ENCODE measurements at places on chromosomes 12 and 14.

GRCh38 chr12:33825986-33826602, 196.2 kb upstream of the ALG10 start:
- DNase-seq, result no peak

DNA sequence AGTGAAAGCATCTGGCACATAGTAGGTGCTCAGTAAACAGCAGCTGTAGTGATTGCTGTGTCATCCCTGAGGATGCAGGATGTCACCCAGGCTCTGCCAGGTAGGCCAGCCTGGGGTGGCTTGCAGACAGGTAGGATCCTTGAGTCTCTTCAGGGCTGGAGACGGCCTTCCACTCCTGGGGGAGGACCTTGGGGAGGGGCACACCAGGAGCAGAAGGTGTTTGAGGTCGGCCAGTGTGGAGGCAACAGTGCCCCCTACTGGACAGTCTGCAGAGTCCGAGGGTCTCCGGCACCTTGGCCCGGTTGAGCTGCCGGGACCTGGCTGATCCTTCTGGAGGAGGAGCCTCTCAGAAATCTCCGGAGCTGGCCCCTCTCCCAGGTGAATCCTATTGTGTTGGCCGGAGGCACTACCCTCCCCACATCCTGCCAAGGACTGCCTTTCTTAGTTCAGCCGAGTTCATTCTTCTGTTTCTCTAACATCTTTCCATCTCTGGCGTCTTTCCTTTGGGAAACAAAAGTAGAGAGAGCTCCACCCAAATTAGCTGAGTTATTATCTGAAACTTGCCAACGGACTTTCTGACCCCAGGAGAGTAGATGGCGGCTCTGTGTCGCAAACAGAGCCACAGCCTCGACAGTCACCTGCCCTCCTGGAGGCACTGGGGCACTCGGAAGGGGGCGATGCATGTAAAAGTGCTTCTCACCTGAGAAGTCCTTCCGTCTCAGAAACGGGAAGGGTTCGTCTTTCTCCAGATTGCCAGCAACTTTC, 41.8 kb upstream of the CLMN start:
- peak; percentile 75 for DNase-seq

DNA sequence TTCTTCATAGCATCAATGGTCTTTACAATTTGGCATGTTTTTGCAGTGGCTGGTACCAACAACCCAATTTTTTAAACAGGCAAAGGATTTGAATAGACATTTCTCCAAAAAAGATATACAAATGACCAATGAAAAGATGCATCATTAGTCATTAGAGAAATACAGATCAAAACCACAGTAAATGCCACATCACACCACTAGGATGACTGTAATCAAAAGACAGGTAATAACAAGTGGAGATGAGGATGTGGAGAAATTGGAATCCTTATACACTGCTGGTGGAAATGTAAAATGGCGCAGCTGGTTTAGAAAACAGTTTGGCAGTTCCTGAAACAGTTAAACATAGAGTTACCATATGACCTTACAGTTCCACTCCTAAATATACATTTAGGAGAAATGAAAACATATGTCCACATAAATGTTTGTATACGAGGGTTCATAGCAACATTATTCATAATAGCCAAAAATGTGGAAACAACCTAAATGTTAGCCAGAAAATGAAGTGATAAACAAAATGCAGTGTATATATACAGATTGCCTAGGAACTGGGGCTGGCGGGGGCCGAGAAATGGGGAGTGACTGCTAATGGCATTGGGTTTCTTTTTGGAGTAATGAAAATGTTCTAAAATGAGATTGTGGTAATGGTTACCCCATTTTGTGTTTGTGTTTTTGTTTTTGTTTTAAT, 55.2 kb downstream of the TGFB3 start:
- DNase-seq, result no peak

- DNase-seq, result no peak
These were observed 169.3 kb upstream of the AMIGO2 start for GRCh38 chr12:47249082-47249481.

DNA sequence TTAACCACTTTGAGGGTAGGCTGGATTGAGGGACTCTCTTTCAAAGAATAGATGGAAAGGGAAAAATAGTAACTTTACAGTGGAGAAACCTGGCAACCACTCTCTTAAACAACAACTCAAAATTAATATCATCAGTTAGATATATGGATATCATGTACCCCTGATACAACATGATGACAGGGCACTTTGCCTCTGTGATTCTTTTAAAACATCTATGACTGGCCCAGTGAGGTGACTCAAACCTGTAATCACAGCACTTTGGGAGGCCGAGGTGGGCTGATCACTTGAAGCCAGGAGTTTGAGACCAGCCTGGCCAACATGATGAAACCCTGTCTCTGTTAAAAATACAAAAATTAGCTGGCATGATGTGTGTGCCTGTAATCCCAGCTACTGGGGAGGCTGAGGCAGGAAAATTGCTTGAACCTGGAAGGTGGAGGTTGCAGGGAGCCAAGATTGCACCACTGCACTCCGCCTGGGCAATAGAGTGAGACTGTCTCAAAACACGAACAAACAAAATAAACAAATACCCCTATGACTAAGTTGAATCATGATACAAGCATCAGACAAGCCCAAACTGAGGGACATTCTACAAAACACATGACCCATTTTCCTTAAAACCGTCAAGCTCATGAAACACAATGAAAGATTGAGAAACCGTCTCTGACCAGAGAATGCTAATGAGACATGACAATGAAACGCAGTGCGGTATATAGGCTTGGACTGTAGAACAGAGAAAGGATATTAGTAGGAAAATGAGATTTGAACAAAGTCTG, 26.4 kb upstream of the SLC7A8 start:
- no peak for DNase-seq

DNA sequence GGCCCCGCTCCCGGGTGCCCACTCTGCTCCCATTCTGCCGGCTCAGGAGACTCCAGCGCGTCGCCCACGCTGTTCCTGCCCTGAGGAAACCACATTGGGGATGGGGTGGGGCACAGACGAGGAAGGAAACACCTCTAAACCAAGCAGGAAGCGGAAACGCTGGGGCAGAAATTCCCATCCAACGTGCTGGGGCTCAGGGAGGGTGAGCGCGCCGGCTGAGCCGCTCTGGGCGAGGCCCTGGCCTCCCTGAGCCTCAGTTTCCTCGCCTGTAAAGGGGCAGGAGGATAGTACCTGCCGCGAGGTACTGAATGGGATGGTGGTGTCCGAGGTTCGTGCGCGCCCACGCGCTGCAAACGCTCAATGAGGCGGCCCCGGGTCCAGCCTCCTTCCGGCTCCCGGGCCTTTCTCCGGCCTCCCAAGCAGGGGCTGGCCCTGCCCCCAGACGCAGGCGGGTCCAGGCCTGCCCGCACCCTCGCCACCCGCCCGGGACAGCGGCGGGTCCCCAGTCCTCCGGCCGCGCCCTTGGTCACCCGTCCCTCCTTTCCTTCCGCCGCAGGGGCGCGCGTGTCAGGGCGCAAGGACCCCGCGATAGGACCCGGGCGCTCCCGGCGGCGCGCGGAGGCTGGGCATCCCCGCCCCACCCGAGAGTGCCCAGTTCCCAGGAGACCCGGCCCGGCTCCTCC, 673 bp downstream of the BEGAIN start:
- DNase-seq, result peak; percentile 68

- no peak for DNase-seq
These were observed 56.1 kb downstream of the DAAM1 start for GRCh38 chr14:59244581-59244980.

GRCh38 chr12:65015850-65016249, 105.3 kb downstream of the WIF1 start:
- DNase-seq, result no peak

DNA sequence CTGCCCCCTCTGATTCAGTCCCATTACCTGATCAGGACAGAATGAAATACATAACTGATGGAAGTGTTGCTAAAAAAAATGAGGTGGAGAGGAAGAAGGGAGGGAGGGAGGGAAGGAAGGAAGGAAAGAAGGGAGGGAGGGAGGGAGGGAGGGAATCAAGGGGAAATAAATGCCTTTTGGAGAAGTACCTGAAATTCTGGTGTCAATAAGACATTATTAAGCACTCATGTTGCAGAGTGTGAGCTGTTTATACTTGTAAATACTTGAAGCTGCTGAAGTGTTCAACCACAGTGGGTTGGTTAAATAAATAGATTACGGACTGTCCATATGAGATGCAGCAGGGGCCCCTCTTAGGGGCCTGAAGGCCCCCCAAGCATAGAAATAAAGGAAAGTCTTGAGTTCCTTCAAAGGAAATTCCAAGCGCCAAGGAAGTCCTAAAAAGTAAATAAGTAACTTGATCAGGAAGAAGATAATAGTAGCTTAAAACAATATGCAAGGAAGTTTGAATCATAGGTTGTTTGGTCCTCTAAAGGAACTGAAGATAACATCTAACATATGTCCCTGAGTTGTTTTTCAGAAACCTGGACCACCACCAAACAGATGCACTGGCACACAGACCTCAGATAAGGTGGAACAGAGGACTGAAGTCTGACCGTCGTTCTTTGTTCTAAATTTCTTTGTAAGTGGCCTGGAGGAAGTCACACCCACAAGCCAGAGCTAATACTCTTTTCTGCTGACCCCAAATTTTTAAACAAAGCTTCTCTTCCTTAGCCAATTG, 110.8 kb downstream of the SEC23A start:
- no peak for DNase-seq

- no peak for DNase-seq
These were observed 120.8 kb downstream of the KCNK10 start for GRCh38 chr14:88202286-88202685.

GRCh38 chr14:65356327-65356836, 56.1 kb upstream of the FUT8 start:
- no peak for DNase-seq

DNA sequence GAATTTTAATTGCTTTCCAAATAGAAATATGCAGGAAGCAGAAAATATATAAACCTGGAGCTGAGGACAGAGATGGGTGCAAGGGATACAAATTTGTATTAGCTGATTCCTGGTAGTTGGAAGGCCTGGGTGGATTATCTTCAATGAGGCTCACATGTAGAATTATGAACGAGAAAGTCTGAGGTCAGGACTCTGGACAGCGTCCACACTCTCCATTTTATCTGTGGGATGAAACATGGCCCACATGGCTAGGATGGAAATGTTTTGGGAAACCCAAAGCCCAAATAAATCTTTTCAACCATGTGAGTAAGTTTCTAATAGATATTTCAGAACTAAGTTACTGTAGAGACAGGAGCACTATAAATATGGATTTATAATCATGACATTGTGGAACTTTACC, 256.1 kb downstream of the APAF1 start:
- DNase-seq, result no peak

DNA sequence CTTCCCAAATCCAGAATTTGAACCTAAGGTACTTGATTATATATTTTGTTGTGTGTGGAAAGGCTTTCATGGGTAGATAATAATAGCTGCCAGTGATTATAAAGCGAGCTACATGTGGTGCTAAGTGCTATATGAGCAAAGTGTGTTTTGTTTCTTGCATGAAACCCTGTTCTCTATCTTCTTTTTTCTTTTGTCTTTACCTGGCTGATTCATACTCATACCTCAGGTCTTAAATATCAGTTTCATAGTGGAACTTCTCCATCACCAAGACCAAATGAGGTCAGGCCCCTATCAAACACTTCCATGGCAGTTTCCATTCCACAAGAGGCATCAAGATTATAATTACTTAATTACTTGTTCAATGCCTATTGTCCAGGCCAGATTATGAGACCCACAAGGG, 6.9 kb downstream of the MAP3K9 start:
- no peak for DNase-seq

- no peak for DNase-seq
These were observed 325.0 kb downstream of the SNAPC1 start for GRCh38 chr14:62087191-62087590.

DNA sequence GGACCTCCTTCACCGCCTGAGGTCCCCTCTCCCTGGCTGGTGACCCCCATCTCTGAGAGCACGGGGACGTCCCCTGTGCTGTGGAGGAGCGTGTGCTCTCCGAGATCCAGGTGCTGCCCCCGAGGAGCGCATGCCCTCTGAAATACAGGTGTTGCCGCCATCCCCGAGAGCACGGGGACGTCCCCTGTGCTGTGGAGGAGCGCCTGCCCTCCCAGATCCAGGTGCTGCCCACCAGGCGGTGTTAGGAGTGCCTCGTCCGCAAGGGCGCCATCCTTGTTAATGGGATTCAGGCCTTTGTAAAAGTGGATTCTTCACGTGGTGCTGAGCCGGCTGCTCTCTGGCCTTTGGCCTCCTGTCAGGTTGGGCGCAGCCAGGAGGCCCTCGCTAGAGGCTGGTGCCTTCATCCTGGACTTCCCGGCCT, 10.1 kb downstream of the NOC4L start:
- DNase-seq, result no peak

GRCh38 chr12:25655702-25656101, 102.6 kb upstream of the LMNTD1 start:
- no peak for DNase-seq

DNA sequence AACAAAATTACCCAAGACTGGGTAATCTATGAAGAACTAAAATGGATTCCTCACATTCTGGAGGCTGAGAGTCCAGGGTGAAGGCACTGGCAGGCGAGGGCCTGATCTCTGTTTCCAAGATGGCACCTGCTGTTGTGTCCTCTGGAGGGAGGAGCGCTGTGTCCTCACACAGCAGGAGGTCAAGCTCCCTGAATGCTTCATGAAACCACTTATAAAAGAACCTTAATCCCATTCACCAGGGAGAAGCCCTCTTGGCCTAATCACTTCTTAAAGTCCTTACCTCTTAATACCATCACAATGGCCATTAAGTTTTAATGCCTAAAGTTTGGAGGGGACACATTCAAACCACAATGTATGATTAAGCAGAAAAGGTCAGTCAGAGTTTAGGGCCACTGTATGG, 172.4 kb downstream of the EMP1 start:
- DNase-seq, result no peak

- DNase-seq, result no peak
These were observed 148.1 kb downstream of the LMNTD1 start for GRCh38 chr12:25404955-25405354.

- no peak for DNase-seq
These were observed 122.9 kb downstream of the PAX9 start for GRCh38 chr14:36784541-36784940.

DNA sequence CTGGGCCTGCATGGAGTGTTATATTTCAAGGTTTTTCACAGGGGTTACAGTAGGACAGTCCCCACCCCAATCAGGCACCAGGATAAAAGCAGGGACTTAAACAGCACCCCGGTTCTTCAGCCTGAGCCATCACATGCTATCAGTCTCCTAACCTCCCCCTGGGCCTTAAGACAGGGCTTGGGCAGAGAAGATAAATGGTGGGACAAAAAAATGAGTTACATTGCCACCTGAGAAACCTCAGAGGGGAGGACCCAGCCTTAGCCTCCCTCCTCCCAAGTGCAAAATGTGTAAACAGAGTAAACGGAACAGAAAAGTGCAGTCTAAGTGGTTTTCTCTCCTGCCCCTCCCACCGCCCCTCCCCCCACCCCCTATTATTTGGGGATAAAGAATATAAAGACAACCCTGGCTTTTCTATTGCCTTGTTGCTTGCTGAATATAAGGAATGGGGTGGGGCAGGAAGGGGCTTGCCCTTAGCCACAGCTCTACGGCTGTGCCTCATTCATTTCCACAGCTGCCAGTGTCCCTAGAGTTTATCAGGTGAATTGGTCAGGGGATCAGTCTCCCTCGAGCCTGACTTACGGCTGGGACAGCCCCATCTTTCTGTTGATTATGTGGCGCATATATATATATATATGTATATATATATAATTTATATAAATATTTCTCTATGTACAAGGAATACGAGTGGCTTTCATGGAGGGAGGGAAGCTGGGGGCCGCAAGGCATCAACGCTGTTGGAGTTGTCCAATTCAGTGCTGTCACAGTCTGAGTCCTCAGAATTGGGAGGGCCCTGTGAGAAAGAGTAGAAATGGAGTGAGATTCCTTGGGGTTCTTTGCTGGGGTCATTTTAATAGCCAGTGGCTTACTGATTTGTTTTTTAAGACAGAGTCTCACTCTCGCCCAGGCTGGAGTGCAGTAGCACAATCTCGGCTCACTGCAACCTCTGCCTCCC, 18.5 kb downstream of the MAP3K12 start:
- DNase-seq, result no peak

GRCh38 chr12:43309959-43310358, 242.0 kb downstream of the ADAMTS20 start:
- no peak for DNase-seq
